ENCODE measurements at places on chromosomes 5 and 9.

DNA sequence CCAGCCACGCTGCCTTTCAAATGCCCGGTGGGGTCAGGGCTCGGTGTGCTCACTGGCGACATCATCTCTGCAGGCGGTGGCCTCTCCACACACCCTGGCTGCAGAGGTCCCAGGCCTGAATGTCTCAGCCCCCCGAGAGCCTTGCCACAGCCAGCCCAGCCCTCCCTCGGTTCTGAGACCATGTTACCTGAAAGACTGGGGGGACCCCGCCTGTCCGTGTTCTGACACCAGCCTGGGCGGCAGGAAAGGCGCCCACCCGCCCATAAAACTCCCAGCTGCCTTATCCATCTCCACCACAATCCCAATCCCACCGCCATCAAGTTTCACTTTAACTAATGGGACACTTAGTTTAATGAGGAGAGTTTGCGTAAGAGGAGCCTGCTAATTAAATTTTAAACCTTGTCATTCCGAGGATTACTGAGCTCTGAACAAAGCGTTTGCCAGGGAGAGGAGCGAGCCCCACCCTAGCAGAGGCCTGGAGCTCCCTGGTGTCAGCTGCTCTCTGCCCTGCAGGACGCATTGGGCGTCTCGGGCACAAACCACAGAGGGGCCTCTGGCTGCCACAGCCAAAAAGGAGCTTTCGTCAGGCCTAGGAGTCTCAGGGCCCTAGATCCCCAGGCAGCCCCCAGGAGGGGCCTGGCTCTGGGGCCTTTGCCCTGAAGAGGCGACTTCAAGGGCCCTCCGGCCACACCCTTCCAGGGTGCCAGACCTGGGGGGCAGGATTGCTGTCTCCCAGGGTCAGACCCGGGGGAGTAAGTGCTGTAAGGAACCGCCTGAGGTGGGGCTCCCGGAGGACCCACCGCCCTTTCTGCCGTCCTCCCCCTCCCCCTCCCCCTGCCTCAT is 15.3 kb downstream of the LHX3 start:
- DNase-seq: no peak

DNA sequence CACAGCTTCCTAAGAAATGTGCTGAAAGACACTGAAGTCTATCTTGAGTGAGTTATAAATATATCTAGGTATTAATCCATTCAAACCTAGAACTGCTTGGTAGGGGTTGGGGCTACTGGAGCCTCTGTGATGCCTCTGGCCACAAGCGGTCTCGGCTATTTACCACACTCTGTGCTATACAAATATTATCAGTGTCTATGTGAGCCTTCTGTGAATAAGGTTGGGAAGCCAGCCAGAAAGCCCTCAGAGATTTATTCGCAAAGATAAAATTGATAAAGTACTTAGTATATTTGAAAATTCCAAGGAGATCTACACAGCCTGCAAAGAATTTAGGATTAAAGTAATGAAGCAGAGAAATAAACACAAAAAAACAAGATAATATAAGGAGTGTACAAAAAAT is 41.4 kb downstream of the LIFR start:
- no peak for DNase-seq

GRCh38 chr5:67496051-67496450 is 299.5 kb upstream of the CD180 start:
- no peak for DNase-seq

GRCh38 chr9:132946211-132946610 is 1.8 kb upstream of the TSC1 start:
- no peak for DNase-seq

GRCh38 chr9:3458806-3459475 is 66.9 kb downstream of the RFX3 start:
- no peak for DNase-seq

- no peak for DNase-seq
Observed at GRCh38 chr9:15965246-15965745, 412.5 kb downstream of the CCDC171 start.

- DNase-seq: peak; percentile 33
Observed at GRCh38 chr9:132169672-132170392, 8.0 kb downstream of the NTNG2 start.

- DNase-seq: no peak
Observed at GRCh38 chr9:95634536-95634935, 117.8 kb upstream of the PTCH1 start.

DNA sequence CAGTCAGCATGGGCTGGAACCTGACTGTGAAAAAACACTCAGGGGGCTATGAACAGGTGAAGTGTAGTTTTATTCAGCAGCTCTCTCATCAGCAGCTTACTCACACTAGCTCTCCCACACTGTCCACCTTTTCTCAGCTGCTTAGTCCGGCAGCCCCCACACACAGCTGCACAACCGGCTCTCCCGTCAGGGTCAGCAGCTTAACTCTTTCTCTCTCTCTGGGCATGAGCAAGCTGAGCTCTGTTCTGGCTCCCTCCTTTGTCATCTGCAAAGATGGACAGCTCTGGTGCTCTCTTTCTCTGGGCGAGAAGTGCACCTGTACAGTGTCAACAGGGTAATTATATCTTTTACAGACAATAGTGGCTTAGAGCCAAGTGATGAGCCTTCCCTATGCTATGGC is 8.2 kb downstream of the DMAC1 start:
- no peak for DNase-seq

- DNase-seq: no peak
Observed at GRCh38 chr5:6900247-6901227, 187.3 kb downstream of the TENT4A start.

DNA sequence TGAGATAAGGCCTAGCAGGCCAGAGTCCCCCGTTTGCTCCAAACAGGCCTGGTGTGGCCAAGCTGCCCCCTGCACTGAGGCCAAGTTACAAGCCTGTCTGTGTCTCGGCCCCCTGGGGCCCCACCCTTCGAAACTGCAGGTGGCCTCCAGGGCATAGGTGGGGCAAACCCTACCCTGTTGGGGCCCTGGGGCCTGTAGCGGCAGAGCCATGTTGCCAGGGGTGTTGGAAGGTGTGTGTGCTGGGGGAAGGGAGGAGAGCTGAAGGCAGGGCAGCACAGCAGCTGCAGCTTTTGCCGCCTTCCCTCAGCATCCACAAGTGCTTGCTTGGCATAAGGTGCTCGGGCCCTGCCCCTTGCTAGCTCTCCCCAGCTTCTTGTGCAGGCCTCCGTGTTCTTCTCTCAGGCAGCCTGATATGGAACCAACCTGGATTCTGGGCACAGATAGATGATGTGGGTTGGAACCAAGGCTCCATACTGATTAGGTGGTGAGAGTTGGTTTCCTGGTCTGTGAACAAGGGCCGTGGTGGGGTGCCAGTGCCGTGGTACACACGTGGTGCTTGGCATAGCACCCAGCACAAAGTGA is 12.7 kb downstream of the IRF1 start:
- no peak for DNase-seq

- no peak for DNase-seq
Observed at GRCh38 chr5:91978221-91978882, 595.2 kb upstream of the ARRDC3 start.

DNA sequence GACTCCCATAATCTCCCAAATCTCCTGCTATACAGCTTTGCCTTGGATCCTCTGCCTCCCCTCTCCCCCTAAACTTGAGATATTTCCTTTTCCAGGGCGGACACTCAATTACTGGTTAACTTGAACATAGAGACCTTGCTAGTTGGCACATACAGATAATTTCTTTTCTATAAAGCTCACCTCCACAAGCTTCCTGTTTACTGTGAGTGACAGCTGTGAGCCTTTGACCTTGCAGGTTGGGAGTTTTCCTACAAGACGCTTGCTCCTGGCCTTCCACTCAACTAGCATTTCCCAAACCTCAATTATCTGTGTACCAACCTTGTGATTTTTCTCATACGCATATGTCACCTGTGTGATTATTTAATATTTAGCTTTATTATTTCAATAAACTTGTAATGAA is 114.5 kb downstream of the GNA14 start:
- no peak for DNase-seq

GRCh38 chr9:116099821-116100220 is 53.8 kb upstream of the PAPPA start:
- DNase-seq: no peak

GRCh38 chr9:117763314-117763713 is 59.1 kb downstream of the TLR4 start:
- no peak for DNase-seq

DNA sequence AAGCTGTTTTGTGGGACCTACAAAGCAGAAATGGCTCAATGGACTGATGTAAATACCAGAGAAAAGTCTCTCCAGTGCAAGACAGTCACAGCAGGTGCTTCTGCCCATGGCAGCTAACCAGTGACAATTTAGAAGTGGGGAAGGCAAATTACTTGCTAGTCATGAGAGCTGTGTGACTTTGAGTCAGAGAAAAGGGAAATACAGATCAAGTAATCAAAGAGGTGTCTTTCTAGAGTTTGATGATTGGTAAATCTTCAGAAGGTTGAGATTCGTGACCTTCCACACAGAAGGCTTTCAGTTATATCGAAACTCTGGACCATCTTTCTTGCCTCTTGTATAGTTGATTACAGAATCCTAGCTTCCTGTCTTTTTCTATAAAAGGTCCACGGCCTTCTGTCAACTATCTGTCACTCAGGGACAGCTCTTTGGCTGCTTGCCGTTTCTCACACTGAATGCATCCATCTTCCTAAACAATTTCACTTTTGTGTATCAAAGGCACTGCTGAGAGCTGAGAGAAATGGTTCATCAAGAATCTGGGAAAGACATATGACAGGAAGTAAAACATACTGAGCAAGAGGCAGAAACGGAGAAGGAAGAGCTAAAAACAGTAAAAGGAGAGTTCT is 993.9 kb upstream of the ACO1 start:
- no peak for DNase-seq

- DNase-seq: no peak
Observed at GRCh38 chr5:90709323-90710155, 150.9 kb downstream of the ADGRV1 start.

DNA sequence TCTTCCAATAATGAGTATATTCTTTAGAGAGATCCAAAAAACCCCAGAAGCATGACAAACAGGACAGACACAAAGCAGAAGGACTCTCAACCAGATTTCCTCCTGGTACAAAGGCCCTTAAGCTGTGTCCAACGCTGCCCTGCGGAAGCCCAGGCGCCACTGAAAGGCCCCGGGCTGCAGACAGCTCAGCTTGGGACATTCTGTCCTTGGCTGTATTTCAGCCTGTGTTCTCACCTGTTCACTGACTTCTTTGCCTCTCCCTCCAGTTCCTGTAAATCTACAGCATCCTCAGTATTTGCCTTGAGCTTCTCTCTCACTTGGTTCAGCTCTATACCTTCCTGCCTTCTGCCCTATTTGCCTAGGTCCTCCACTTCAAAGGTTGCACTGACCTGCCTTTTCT is 96.5 kb downstream of the SH3TC2 start:
- no peak for DNase-seq

DNA sequence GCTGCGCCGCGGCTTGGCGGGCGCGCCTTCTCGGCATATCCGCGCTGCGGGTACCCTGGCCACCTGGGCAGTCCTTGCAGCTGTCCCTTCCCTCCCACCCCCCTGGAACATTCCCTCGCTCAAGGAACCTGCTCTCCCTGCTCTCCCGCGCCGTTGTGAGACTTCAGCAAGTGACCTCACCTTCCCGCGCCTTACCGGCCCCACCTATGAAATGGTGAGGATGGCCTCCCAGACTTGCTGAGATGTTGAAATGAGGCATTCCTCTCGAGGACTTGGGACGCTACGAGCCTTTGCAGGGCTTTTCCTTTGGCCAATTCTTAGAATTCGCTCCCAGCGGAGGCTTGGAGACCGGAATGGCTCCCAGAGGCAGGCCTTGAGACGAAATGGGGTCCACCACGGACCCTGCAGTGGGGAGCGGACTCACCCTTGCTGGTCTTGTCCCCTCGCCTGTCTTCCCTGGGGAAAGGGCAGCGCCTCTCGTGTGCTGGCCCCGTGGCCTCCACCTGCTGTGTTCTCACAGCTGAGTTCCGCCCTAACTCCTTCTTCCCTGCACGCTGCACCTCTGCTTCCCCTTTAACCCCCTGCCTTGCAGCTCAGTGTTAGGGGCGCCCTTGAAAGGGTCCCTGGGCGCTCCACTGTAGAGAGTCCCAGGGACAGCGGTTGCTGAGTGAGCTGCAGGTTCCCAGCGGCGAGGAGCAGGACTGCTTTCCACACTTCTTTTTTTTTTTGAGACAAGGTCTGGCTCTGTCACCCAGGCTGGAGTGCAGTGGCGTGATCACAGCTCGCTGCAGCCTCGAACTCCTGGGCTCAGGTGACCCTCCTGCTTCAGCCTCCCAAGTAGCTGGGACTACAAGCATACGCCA is 907 bp downstream of the HMCN2 start:
- no peak for DNase-seq

- DNase-seq: no peak
Observed at GRCh38 chr5:33769196-33769595, 122.6 kb downstream of the ADAMTS12 start.

DNA sequence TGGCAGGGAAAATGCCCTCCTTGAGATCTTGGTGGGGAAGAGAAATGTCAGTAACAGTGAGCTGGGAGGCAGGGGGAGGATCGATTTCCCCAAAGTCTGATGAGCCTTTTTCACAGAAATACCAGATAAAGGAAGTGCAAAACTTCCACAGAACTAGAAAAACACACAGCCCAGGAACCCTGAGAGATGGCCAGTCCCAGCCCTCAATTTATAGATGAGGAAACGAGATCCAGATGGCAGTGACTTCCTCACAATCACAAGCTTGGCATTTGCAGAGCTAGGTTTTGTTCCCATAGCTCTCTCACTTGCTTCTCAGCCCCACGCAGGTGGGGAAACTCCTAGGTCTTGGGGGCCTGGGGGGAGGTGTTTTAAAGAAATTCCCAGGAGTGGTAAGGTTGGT is 3.8 kb upstream of the GGTA1 start:
- DNase-seq: no peak

- DNase-seq: no peak
Observed at GRCh38 chr5:150184990-150185912, 4.6 kb upstream of the SLC6A7 start.

DNA sequence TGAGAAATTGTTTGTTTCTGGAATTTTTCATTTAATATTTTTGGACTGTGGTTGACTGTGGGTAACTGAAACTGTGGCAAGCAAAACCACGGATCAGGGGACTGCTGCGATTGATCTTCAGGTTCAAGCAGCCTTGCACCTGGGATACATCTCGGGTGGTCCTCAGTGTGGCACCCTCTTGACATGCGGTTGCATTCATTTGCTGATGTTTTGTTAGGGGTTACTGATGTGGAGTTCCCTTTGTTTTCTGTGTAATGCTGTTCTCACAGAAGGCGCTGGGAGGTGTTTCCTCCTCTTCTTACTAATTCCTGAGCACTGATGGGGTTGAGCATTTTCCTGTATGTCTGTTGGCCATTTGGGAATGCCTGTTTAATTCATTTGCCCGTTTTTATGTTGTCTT is 60.4 kb downstream of the EHMT1 start:
- DNase-seq: no peak

GRCh38 chr5:150261231-150261630 is 28.3 kb downstream of the CAMK2A start:
- DNase-seq: no peak

Data from activated CD4-positive, alpha-beta T cell treated with anti-CD3 and anti-CD28 coated beads, Interleukin-2, amount 50 U/mL, for 24 hours (primary cell).